Neuronal stem cell (in vitro differentiated cells): ENCODE measurements at places on chromosomes 12 and 14.

GRCh38 chr12:27142101-27142721 is 59.8 kb upstream of the C12orf71 start:
- H3K27me3 ChIP-seq, result no peaks in the 10 kb centered on the region
- DNase-seq, result peak; percentile 71
- H3K4me1 ChIP-seq, result no peaks in the 10 kb centered on the region
- no peak overlapping the region for H3K4me3 ChIP-seq
- H3K27ac ChIP-seq, result no peak overlapping the region

DNA sequence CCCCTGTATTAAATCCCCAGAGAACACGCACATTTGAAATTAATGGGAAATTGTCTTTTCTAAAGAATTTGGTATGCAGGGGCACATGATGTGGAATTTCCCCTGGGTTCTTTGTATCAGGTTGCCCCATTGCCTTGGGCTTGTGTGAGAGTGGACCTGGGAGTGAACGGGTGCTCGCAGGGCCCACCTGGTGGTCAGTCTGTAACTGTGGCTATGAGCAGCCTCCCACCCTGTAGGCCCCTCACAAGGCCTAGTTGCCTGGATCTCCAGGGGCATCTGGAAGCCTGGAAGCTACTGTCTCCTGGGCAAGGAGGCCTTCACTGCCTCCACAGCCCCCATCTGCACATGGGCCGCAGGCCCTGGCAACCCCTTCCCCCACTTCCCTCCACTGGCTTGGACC is 96.7 kb downstream of the SLC25A47 start:
- H3K4me1 ChIP-seq, result peaks cover 5% of the 10 kb centered on the region
- H3K4me3 ChIP-seq, result no peak overlapping the region
- H3K27me3 ChIP-seq, result no peaks in the 10 kb centered on the region
- H3K27ac ChIP-seq, result no peak overlapping the region
- DNase-seq, result no peak

- H3K4me3 ChIP-seq, result no peak overlapping the region
- no peaks in the 10 kb centered on the region for H3K27me3 ChIP-seq
- H3K4me1 ChIP-seq, result peaks cover 2% of the 10 kb centered on the region
- H3K36me3 ChIP-seq, result no peaks in the 10 kb centered on the region
- H3K27ac ChIP-seq, result no peak overlapping the region
Observed at GRCh38 chr12:4587108-4587507, 25.1 kb downstream of the DYRK4 start.

- H3K4me1 ChIP-seq, result no peaks in the 10 kb centered on the region
- H3K27me3 ChIP-seq, result no peaks in the 10 kb centered on the region
- no peak overlapping the region for H3K27ac ChIP-seq
- DNase-seq, result no peak
Observed at GRCh38 chr12:87096082-87096585, 839.9 kb upstream of the MGAT4C start.

DNA sequence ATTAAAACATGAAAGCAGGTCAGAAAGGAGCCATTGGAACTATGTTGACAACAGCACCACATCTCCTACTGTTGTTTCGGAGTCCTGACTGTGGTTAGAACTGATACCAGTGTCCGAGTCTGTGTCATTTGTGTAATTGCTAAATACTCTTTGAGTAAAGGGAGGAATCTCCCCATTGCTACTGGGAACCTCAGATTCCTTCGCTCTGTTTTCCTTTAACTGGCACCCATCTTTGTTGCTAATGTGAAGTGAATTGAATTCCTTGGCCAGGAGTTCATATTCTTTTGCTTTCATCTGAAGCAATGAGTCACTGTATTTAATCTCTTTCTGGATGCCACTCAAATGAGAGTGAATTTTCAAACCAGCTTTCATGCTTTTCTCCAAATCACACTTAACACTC is 31.5 kb downstream of the RASSF9 start:
- no peak overlapping the region for H3K27ac ChIP-seq
- H3K4me3 ChIP-seq, result no peak overlapping the region
- no peaks in the 10 kb centered on the region for H3K27me3 ChIP-seq
- DNase-seq, result no peak
- H3K4me1 ChIP-seq, result no peaks in the 10 kb centered on the region

- no peaks in the 10 kb centered on the region for H3K36me3 ChIP-seq
- H3K27me3 ChIP-seq, result no peaks in the 10 kb centered on the region
- H3K27ac ChIP-seq, result no peak overlapping the region
- no peak for DNase-seq
- no peaks in the 10 kb centered on the region for H3K4me1 ChIP-seq
Observed at GRCh38 chr12:43988838-43989560, 153.1 kb downstream of the TMEM117 start.

DNA sequence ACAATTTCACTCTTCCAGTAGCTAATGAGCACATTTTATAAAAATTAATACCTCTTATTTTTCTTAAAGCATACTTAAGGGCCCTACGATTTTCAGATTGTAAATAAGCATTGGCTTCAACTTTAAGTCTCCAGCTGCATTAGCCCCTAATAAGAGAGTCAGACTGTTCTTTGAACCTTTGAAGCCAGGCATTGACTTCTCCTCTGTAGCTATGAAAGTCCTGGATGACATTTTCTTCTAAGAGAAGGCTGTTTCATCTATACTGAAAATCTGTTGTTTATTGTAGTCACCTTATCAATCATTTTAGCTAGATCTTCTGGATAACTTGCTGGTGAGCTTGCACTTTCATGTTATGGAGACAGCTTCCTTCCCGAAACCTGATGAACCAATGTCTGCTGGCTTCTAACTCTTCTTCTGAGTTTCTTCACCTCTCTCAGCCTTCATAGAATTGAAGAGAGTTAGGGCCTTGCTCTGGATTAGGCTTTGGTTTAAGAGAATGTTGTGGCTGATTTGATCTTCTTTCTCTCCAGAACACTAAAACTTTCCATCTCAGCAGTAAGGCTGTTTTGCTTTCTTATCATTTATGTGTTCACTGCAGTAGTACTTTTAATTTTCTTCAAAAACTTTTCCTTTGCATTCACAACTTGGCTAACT is 377.1 kb upstream of the RGS6 start:
- peaks cover 2% of the 10 kb centered on the region for H3K4me1 ChIP-seq
- H3K27ac ChIP-seq, result no peak overlapping the region
- no peaks in the 10 kb centered on the region for H3K36me3 ChIP-seq
- no peaks in the 10 kb centered on the region for H3K27me3 ChIP-seq

DNA sequence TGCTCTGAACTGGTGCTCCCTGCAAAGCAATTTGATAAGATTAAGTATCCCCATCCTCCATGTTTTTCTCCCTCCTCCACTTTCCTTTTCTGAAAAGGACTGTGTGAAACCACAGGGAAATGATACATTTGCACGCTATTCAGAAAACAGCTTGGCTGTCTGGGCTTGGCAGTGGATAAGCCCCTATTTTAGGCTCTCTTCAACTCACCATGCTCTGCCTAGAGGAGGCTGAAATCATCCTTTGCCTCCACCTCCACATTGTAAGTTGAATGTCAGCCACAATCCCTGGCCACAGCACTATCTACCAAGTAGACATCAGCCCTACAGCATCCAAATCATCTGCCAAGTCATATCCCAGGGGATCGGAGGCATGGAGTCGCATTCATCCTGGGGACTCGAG is 642.3 kb downstream of the RPS29 start:
- no peak for DNase-seq
- no peaks in the 10 kb centered on the region for H3K4me1 ChIP-seq

DNA sequence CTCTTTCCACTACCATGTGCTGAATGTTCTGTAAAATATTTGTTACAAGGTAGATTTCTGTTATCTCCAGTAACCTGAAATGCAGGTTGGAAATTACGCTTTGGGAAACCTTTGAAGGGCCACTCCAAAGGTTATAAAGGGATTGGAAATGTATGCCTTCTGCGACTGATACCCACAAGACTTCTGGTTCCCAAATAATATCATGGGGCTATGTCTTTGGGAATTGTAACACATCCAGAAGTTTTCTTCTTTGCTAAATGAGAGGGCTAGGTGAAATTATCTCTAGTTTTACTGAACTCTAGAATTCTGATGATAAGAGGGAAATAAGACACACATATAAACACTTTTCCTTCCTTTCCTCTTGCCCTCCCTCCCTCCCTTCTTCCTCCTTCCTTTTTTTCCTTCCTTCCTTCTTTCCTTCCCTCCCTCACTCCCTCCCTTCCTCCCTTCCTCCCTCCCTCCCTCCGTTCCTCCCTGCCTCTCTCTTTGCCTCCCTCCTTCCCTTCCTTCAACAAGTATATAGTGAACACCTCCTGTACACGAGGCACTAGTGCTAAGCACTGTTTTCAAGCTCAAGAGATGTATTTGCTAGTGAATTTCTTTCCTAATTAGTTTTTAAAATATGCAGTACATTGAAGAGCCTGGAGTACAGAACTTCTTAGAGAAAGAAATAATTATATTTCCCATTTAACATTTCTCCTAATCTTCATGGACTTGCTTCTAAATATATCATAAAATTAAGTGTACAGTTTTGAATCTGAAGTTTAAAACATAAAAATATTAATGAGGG is 10.1 kb downstream of the HMGA2 start:
- H3K27ac ChIP-seq, result no peak overlapping the region
- no peak overlapping the region for H3K4me3 ChIP-seq
- peaks cover 1% of the 10 kb centered on the region for H3K4me1 ChIP-seq
- H3K36me3 ChIP-seq, result peaks cover 94% of the 10 kb centered on the region

GRCh38 chr12:110122929-110123328 is 1.2 kb upstream of the IFT81 start:
- DNase-seq, result no peak
- peaks cover 4% of the 10 kb centered on the region for H3K4me1 ChIP-seq
- H3K36me3 ChIP-seq, result peaks cover 14% of the 10 kb centered on the region
- no peaks in the 10 kb centered on the region for H3K27me3 ChIP-seq
- H3K4me3 ChIP-seq, result no peak overlapping the region

- H3K36me3 ChIP-seq, result no peaks in the 10 kb centered on the region
- no peaks in the 10 kb centered on the region for H3K4me1 ChIP-seq
- H3K27me3 ChIP-seq, result no peaks in the 10 kb centered on the region
- DNase-seq, result no peak
Observed at GRCh38 chr14:96136371-96137005, 68.2 kb upstream of the BDKRB2 start.

DNA sequence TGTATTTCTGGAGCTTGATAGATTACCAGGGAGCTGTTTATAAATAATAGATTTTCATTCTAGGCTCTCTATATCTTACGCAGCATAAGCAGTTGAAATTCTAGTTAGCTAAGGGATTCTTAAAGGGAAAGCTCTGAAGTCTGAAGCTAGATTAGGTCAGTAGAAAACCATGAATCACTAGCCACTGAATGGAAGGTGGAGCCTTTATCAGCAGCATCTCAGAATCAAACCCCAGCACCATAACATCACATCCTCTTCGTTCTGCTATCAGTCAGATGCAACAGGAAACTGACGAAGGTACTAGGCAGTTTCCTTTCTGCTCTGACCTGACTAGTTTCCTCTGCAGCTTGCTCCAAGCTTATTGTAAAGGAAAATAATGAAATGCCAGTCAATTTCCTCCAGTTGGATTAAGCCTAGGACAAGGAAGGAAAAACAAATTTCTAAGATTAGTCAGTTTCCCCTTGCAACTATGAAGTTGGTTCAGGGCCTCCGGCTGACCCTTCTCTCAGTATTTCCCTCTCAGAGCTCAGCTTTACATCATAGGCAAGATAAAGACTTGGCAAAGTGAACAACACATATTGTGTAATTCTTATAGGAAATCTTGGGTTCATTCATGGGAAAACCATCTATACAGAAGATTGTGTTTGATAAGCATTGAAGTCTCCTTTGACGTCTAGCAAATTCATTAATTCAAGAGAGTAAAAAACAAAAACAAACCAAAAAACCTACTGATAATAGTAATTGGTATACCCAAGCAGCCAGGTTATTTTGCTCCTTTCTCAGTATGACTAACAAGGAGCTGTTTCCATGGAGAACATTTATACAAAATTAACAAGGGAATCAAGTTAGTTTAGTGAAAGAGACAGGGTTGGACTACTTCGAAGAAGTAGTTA is 43.4 kb upstream of the CFAP54 start:
- H3K4me1 ChIP-seq, result no peaks in the 10 kb centered on the region
- H3K4me3 ChIP-seq, result no peak overlapping the region
- DNase-seq, result no peak
- no peaks in the 10 kb centered on the region for H3K27me3 ChIP-seq
- H3K27ac ChIP-seq, result no peak overlapping the region
- no peaks in the 10 kb centered on the region for H3K36me3 ChIP-seq

GRCh38 chr12:117998719-117999118 is 17.8 kb upstream of the RFC5 start:
- no peaks in the 10 kb centered on the region for H3K4me1 ChIP-seq
- H3K36me3 ChIP-seq, result no peaks in the 10 kb centered on the region
- no peaks in the 10 kb centered on the region for H3K27me3 ChIP-seq
- H3K4me3 ChIP-seq, result no peak overlapping the region

- H3K4me3 ChIP-seq, result no peak overlapping the region
- peaks cover 75% of the 10 kb centered on the region for H3K36me3 ChIP-seq
- DNase-seq, result no peak
- no peaks in the 10 kb centered on the region for H3K27me3 ChIP-seq
Observed at GRCh38 chr14:20400589-20400964, 12.7 kb downstream of the TEP1 start.

DNA sequence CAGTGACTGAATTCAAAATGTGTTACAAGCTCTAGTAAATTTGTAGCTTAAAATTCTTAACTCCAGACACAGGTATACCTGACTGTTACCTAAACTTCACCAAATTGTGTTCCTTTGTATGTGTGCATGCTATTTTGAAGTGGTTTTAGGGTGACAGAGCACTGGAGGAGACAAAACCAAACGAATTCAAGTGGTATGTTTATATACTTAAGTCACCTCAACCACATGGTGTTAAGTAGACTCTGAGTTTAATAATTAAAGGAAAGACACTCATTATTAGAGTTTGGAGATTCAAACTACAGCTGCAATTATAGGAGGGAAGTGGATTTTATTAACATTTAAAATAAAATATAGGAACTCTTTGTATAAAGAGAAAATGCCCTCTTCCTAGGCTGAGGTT is 84.3 kb downstream of the PLCZ1 start:
- H3K4me1 ChIP-seq, result peaks cover under 1% of the 10 kb centered on the region
- no peak overlapping the region for H3K27ac ChIP-seq
- no peaks in the 10 kb centered on the region for H3K36me3 ChIP-seq
- no peak for DNase-seq

DNA sequence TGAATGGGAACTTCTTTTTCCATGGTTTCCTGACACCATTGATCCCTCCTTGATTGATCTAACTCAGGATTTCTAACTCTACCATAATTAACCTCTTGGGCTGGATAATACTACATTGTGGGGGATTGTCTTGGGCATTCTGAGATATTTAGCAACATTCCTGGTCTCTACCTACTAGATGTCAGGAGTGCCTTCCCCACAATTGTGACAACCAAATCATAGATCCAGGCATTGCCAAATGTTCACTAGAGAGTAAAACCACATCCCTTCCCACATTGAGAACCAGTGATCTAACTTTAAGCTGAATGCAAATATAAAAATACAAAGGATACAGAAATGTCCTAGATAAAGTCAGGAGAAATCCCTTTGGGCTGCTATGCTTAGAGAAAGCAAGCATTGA is 36.9 kb upstream of the CCDC198 start:
- H3K27ac ChIP-seq, result no peak overlapping the region
- no peak for DNase-seq
- no peaks in the 10 kb centered on the region for H3K27me3 ChIP-seq
- no peaks in the 10 kb centered on the region for H3K36me3 ChIP-seq
- no peaks in the 10 kb centered on the region for H3K4me1 ChIP-seq
- H3K4me3 ChIP-seq, result no peak overlapping the region

GRCh38 chr12:39003541-39004155 is 98.3 kb upstream of the CPNE8 start:
- no peak for DNase-seq
- no peaks in the 10 kb centered on the region for H3K27me3 ChIP-seq
- no peaks in the 10 kb centered on the region for H3K36me3 ChIP-seq
- no peak overlapping the region for H3K27ac ChIP-seq
